CD4-positive, CD25-positive, alpha-beta regulatory T cell (primary cell): ENCODE measurements at places on chromosomes 13 and 19. TPM values are rescaled to one million over a fixed set of nuclear protein-coding genes. Genes with fewer than 3 reads are reported as not detected.

The APLP1 gene
- not detected for polyA plus RNA-seq

The LHFPL6 gene
- not detected for polyA plus RNA-seq

The FPR3 gene
- polyA plus RNA-seq, result not detected

The LRRC4B gene
- not detected for polyA plus RNA-seq

The C19orf33 gene
- polyA plus RNA-seq, result not detected

The ZNF490 gene
- polyA plus RNA-seq, result 4.7 TPM

The TBC1D4 gene
- 117 TPM for polyA plus RNA-seq

The PGLYRP2 gene
- 0.10 TPM for polyA plus RNA-seq

The PRKCG gene
- polyA plus RNA-seq, result not detected

The ZNF160 gene
- 22.2 TPM for polyA plus RNA-seq

The ZNF681 gene
- 1.7 TPM for polyA plus RNA-seq

The CSNK1A1L gene
- polyA plus RNA-seq, result not detected

The ADGRE2 gene
- polyA plus RNA-seq, result not detected

The KLK1 gene
- 0.48 TPM for polyA plus RNA-seq

The SLC17A7 gene
- not detected for polyA plus RNA-seq

The SIGLEC12 gene
- polyA plus RNA-seq, result not detected

The FAM83E gene
- polyA plus RNA-seq, result not detected

The TMPRSS9 gene
- not detected for polyA plus RNA-seq

The ZNF541 gene
- 0.23 TPM for polyA plus RNA-seq
